ENCODE measurements at places on chromosomes 6 and 20.

GRCh38 chr6:39178235-39178634, 51.0 kb downstream of the KCNK5 start:
- no peak for DNase-seq

DNA sequence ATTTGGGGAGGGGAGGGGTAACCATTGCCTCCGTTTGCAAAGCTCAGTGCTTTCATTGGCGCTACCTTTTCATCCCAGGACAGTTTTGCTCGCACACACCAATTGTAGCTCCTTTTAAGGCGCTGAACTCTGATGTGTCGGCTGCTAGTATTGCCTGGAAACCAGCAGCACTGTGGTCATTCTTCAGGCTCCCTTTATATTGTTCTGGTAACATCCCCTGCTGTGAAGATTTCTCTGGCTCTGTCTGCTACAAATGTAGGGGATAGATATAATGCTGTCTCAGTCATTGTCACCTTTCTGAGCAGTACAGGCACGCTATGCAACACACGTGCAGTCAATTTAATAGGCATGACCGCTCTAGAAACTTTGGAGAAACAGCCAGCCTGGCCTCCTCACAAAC, 172.9 kb upstream of the SASH1 start:
- no peak for DNase-seq

GRCh38 chr20:7714549-7714948, 225.7 kb downstream of the HAO1 start:
- no peak for DNase-seq

- no peak for DNase-seq
These were observed 117.0 kb upstream of the UST start for GRCh38 chr6:148629592-148630465.

- DNase-seq = no peak
These were observed 203.4 kb downstream of the MYLK4 start for GRCh38 chr6:2547355-2547754.

DNA sequence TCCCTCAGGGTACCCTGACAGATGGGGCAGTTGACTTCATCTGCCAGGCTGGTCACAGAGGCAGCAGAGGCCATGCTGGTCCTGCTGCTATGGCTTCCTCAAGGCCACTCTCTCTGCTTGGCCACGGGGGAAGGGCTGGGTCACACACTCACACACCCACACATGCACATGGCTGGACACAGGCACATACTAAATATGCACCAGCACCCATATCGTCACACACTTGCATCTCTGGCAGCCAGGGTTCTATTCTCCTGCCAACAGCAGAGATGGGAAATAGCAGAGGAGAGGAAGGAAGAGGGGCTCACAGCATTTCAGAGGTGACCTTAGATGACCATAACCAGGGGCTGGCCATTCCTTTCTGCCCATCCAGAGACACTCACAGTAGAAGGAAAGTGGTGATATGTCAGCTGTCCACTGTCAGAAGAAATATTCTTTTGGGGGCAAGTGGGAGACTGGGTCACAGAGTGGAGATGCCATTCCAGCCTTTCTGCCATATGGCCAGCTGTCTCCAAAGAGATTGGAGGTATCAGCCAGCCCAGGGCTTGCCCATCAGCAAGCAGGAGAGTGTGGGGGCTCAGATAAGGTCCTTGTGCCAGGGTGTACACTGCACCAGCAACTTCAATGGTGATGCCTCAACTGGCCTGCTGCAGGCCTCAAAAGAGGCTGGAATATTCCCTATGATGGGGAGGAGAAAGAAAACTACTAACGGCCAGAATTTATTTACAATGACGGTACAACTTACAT, at the start of gene TRIM10:
Gene TRIM10, minus strand, starts transcription at position 427 of the 747 bp plus-strand sequence. Its CDS starts 353 bp downstream, at position 74.
- no peak for DNase-seq

DNA sequence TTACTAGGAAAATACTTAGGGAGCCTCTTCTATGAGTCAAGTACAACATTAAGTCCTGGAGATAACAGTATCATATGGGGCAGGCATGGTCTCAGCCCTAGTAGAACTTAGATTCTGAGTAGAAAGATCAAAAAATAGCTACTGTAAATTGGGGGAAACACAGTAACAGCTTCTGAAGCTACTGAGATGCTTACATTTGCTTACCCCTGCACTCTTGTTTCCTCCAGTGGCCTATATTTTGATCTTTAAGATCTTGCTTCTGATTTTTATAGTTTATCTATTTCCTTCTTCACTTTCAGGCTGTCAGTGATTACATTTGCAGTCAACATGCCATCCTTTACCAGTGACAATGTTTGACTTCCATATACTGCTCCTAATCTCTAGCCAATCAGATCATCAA, 35.3 kb downstream of the HIVEP2 start:
- no peak for DNase-seq

- DNase-seq = peak; percentile 33
These were observed 564.4 kb downstream of the HAO1 start for GRCh38 chr20:7375905-7376304.

DNA sequence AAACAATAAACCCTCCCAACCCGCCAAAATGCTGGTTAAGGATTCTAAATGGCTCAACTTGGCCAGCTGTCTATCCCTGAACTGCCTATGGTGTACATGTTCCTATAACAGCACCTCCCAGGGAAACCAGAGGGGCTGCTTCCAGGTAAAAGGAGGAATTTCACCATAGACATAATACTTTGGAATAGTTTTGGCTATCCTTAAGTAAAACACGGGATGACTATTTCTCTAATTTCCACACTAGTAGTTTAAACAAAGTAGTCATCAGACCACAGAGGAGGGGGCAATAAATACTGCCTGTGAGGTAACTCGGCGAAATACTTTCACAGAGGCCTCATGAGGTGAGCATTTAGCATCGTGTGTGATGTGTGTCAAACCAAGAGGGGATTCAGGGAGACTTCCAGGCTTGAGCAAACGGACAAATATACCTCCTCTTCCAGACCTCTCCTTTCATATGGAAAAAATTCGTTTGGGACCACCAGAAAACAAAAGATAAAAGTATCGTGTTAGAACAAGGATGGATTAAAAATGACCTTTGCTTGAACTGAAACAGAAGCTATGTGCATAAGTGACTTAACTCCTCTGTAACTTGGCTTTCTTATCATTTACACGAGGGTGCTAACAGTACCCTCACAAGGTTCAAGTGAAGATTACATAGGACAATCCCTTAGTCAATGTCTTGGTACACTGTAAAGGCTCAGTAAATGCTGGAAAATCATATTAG, 1.0 kb upstream of the XRN2 start:
- DNase-seq = no peak

DNA sequence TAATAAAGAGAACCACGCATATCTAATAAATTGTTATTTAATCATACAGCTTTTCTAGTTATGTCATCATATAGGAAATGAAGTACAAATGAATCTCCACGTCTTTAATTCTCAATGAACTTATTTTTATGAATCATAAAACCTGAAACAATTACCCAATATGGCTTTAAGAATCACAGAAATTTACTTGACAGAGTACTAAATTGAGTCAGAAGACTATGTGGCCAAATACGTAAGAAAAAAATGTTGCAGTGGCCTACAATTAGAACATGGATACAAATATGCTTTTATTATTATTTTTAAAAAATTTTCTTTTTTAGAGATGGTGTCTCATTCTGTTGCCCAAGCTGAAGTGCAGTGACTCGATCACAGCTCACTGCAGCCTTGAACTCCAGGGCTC, 584.7 kb upstream of the SLC35B3 start:
- no peak for DNase-seq

DNA sequence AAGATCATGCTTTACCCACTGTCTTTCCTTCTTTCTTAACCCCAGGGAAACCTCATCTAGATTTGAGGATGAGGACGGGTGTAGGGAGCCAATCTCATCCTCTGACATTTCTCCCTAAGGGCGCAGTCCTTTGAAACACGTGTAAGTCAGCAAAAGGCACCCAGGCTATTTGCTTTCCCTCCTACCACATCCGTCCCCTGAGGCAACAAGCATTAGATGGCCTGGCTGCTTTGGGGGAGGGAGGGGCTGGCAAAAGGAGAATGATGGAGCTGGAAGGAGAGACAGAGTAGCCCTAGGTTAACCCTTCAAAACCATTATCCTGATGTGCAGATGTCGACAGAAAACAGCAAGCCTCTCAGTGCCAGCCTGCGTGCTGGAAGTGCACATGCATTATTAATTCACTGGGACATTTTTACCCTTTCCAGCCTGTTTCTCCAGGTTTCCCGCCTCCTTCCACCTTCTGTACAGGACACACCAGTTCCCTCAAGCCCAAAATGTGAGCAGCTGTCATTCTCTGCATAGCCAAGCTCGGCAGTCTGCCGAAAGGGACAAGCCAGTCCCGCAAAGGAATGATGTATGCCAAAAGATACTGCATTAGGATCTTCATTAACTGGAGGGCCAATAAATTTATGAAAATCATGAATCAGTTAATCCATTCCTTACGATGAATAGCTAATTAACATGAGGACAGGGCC, 547.2 kb downstream of the CD83 start:
- DNase-seq = peak; percentile 60

GRCh38 chr6:106125925-106126435, 39.8 kb downstream of the PRDM1 start:
- DNase-seq = no peak

GRCh38 chr6:16483315-16483875, 245.0 kb downstream of the GMPR start:
- no peak for DNase-seq
